ENCODE measurements at places on chromosomes 7 and 10.
A peak's percentile ranks its signal among the peaks of the same experiment; 100 is the strongest.

DNA sequence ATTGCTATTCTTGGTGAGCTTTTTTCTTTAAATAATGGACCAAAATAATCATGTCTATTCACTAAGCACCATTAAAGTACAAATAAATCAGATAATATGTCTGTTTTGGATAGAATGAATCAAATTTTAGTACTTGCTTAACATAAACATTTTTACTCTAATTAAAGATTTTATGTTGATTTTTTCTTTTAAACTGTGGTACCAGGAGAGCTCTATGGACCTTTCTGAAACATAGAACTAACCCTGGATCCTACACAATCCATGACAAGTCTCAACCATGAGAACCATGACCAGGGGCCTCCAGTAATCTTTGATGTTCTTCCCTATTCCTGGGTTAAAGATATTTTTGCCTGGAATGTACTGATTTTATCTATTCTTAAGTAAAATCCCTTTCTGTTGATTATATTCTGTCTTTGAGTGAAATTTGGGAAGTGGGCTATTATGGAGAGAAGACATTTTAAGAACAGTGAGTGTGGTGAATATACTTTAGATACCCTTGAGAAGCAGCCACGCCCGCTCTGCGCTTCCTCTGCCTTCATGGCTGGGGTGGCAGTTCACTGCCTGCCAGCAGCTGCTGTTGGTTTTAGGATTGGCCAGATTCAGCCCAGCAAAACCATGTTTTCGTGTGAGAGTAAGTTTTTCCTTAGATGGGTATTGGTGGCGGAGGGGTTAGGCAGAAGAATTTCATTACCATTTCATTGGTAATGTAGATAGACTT is 42.2 kb upstream of the BHLHA15 start:
- DNase-seq, result no peak

GRCh38 chr7:132486274-132486610 is 90.0 kb downstream of the PLXNA4 start:
- DNase-seq, result no peak

- no peak for DNase-seq
These were observed 57.1 kb upstream of the ABLIM1 start for GRCh38 chr10:114715171-114715670.

GRCh38 chr7:141702047-141702567 is at the start of gene DENND11:
DENND11 (minus strand) TSS chr7:141702166; CDS start chr7:141702153, 13 bp downstream.
- peak; percentile 74 for DNase-seq

DNA sequence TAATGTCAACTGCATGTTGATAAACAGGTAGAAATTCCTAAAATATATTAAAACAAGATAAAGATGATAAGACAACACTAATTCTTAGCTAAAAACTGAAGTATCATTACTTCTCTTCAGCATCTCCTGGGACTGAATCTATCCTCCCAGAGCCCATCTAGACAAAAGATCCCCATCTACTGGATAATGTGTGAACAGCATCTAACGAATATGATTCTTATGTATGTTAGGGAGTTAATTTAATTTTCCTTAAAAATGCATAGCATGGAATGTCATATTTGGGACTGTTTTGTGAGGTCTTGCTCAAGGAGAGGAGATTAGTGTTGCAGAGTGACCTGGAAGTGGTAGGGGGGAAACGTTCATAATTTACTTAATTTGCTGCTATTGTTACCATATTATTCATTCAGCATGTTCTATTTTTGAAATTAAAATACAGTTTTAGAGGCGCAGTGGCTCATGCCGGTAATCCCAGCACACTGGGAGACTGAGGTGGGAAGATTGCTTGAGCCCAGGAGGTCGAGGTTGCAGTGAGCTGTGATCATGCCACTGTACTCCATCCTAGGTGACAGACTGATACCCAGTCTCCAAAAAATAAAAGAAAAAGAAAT is 305.1 kb upstream of the CSTF2T start:
- DNase-seq, result peak; percentile 20

- no peak for DNase-seq
These were observed 23.0 kb downstream of the MPP7 start for GRCh38 chr10:28279878-28280277.

DNA sequence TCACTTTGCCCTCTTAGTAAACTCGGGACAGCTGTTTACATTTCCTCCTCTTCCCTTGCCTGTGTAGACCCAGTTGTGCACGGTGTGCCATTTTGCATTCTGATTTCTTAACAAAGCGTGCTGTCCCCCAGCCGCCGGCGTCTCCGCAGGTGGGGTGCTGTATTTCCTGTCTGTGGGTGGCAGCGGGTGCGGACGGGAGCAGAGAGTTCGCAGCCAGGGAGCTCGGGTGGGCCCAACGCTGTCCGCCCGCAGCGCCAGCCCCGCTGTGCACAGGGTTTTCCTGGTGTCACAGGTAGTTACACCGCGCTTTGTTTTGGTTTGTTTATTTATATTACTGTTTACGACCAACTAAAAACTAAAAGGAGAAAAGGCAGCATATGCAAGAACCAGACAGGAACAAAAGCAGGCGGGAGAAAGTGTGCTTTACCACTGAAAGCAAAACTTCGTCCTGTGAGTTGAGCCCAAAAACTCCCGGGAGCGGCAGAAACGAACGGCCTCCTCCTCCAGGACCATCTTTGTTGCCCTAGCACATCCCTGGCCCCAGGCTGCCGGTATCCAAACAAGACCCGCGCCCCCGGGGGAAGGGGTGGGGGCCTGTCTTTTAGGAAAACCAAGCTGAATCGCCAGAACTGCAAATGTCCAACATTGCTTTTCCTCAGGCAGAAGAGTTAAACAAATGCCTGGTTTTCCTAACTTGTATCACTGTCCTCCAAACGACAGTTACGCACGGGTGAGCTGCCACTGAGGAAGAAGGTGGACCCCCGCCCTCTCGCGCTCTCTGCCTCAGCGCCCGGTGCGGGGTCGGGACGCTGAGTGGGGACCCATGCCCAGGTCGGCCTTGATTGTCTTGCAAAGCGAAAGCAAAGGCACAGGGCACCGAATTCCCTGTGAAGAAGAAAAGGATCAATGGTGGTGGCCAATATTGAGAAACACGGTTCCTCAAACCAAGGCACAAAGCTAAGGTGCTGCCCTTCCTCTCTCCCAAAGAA is 45.9 kb upstream of the DRGX start:
- no peak for DNase-seq

Measured in LoVo (cell line).